Muscle of leg (tissue), 16 donors: ENCODE measurements at places on chromosomes 1 and 21. TPM values are rescaled to one million over a fixed set of nuclear protein-coding genes. Genes with fewer than 3 reads are reported as not detected.
A peak's percentile ranks its signal among the peaks of the same experiment; 100 is the strongest.

The SLC25A34 gene
- total RNA-seq: 5.8 TPM

The ENO1 gene
- total RNA-seq: 334 TPM

The CD247 gene
- 0.31 TPM for total RNA-seq

The NBPF26 gene
- total RNA-seq: 36.3 TPM

DNA sequence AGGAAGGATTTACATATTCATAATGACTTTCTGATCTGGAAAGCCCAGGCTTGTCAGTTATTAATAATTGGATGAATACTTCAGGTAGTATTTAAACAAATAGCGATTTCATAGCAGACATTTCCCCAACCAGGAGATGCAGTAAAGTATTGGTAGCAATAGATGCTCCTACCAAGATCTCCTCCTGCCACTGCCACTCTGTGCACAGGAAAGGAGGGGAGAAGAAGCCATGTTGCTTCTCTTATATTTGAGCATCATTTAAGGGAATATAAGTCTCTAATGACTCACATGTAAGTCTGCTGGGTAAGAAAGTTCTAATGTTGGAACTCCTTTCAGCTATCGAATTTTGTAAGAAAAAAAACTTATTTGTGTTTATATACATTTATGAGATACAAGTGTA, 420 bp upstream of the IFI16 start:
- DNase-seq: no peak

- DNase-seq: no peak
These were observed 5.2 kb downstream of the TRNP1 start for GRCh38 chr1:26998429-26999300.

- no peak for DNase-seq
These were observed 66.5 kb downstream of the RYR2 start for GRCh38 chr1:237108297-237109040.

DNA sequence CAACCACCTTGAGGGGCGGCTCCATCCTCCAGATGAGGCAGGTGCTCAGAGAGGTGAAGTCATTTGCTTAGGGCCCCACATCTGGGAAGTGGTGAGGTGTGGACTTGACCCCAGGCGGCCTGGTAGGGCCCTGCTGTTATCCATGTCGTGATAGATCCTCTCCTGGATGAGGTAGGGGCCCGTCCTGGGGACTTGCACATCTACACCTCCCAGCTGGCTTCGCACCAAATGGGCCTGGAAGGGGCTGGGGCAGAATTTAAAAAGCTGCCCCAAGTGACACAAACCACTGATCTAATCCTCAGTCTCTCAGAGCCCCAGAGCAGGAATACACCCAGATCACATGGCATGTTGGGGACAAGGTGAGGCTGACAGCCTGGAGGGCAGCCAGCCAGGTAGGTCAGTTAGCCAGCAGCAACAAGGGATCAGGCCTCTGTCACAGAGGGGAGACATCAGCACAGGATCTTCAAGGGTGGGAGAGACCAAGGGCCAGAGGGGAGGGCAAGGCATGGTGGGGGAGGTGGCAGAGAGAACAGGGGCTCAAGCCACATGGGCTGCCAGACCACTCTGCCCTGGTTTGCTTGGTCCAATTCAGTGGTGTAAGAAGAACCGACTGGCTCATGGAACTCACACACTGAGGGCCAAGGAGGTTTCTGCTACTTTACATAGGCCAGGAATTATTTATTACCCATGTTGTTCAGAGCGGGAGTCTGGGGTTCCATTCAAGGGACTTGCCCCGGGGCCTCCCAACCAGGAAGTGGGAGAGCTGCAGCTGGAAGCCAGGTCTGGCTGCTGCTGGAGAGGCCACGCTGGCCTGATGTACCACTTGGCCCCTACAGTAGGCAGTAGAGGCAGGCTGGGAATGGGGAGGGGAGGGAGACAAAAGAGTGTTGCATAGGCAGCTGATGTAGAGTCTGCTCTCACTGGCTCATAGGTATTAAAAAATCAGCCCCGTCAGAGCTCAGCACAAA, 12.1 kb downstream of the LRP8 start:
- DNase-seq: peak; percentile 44

DNA sequence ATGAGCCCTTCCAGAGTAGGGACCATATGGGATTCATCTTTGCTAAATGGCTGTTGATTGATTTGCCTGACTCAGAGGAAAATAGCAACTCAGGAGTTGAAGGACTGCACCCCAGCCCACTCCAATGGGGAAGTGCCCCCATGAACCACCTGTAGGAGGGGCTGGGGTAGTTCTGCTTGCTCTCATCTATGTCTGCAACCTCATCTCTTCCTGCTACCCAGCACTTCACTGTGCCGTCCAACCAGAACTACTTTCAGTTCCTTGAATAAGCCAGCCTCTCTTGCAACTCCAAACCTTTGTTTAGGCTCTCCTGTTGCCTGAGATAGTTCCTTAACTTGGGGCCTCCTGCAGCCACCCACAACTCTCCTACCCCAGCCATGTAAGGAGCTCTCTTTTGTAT, 26.6 kb downstream of the BEND5 start:
- no peak for DNase-seq

DNA sequence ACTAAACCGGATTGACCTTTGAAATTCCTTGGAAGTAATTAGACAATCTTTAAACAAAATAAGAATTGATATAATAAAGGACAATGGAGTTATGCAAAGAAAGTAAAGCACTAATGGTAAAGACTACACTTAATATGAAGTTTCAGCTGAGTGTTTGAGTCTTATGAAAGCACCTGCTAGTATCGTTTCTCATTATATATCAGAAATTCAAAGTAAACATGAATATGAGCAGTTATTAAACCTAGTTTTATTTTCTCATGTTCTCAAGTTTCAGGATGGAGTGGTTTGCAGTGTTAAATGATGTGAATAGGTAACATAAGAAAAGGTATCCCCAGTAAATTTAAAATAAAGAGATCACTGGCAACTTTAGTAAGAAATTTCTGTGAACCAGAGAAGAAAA, 188.6 kb downstream of the ZP4 start:
- DNase-seq: no peak

- no peak for DNase-seq
These were observed 75.5 kb downstream of the LRRC7 start for GRCh38 chr1:69643266-69643665.

- DNase-seq: no peak
These were observed 89.6 kb downstream of the NAV1 start for GRCh38 chr1:201628490-201628889.

GRCh38 chr1:192445839-192446489, 129.2 kb downstream of the RGS21 start:
- DNase-seq: peak; percentile 62

DNA sequence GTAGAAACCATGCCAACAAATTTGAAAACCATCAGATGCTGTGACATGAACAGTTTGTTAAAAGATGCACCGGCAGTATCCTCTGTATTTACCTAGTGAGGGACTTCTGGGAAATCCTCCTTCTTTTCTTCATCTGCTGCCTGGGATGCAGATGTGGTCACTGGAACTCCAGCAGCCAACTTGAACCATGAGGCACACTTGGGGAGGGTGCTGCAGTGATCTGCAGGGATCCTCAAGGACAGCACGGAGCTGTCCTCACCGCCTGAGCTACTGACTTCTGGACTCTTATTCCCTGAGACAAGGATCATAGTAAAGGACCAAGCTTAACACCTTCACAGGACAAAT, 19.5 kb upstream of the NID1 start:
- DNase-seq: no peak
